ENCODE measurements at places on chromosomes 13 and 19.

- DNase-seq, result no peak
Measured at GRCh38 chr19:56508290-56508778, 679 bp downstream of the ZNF471 start.

GRCh38 chr13:36131931-36132297, 732 bp upstream of the DCLK1 start:
- no peak for DNase-seq

DNA sequence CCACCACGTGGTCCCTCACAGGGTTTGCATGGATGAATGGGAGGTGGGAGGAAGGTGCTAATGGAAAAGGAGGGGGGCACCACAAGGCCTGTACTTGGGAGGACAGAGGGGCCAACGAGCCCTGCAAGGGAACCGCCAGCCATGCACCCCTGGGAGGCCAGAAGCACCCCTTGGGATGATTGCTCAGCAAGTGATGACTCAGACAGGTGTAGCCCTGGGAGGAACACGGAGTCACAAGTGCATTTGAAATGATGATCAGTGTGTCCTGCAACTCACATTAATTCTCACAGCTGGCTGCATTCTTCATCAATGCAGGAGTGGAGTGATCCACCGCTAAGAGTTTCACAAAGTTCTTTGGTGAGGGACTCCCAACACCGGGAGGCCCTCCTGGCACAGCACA, 82.8 kb upstream of the ZNF254 start:
- no peak for DNase-seq

DNA sequence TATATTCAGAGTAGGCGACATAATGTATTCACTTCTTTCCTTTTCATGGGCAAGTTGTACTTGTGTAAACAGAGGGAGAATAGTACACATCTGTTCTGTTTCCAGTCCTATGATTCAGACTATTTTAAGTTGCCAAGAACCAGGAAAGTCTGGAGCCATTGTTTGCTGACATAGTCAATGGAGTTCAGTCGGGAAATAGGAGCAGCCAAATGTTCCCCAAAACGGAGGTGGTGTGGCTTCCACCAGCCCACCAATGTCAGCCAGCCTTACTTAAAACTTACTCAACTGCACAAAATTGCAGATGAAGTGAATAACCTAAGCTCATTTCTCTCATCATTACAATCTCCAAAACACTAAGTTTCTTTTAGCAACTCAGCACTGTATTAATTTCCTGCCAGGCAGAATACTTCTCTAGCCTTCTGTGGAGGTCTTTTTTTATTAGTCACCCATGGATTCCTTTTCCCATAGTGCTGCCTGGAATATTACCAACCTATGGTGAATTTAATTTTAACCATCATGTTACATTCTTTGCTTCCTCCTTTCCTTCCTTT, 22.3 kb upstream of the CSNK1A1L start:
- no peak for DNase-seq

DNA sequence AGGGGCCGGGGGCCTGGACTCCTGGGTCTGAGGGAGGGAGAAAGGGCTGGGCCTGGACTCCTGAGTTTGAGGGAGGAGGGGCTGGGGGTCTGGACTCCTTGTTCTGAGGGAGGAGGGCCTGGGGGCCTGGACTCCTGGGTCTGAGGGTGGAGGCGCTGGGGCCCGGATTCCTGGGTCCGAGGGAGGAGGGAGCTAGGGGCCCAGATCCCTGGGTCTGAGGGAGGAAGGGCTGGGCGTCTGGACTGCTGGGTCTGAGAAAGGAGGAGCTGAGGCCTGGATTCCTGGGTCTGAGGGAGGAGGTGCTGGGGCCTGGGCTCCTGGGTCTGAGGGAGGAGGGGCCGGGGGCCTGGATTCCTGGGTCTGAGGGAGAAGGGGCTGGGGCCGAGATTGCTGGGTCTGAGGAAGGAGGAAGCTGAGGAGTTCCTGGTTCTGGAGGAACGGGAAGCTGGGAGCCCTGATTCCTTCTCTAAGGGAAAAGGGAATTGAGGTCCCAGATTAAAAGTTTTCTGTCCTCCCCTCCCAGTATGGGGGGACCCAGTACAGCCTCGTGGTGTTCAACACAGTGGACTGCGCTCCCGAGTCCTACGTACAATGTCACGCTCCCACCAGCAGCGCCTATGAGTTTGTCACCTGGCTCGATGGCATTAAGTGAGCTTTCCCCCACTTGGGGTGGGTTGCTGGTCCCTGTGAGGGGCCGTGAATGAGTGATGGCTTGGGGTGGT, 721 bp downstream of the MED25 start:
- no peak for DNase-seq

- DNase-seq, result no peak
Measured at GRCh38 chr19:2154587-2155075, 3.3 kb upstream of the AP3D1 start.

GRCh38 chr19:1315470-1316166, 29.9 kb downstream of the EFNA2 start:
- no peak for DNase-seq

DNA sequence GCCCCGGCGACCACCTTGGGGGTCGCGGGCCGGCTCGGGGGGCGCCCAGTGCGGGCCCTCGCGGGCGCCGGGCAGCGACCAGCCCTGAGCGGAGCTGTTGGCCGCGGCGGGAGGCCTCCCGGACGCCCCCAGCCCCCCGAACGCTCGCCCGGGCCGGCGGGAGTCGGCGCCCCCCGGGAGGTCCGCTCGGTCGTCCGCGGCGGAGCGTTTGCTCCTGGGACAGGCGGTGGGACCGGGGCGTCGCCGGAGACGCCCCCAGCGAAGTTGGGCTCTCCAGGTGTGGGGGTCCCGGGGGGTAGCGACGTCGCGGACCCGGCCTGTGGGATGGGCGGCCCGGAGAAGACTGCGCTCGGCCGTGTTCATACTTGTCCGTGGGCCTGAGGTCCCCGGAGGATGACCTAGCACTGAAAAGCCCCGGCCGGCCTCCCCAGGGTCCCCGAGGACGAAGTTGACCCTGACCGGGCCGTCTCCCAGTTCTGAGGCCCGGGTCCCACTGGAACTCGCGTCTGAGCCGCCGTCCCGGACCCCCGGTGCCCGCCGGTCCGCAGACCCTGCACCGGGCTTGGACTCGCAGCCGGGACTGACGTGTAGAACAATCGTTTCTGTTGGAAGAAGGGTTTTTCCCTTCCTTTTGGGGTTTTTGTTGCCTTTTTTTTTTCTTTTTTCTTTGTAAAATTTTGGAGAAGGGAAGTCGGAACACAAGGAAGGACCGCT, 729 bp downstream of the STK11 start:
- DNase-seq, result no peak

DNA sequence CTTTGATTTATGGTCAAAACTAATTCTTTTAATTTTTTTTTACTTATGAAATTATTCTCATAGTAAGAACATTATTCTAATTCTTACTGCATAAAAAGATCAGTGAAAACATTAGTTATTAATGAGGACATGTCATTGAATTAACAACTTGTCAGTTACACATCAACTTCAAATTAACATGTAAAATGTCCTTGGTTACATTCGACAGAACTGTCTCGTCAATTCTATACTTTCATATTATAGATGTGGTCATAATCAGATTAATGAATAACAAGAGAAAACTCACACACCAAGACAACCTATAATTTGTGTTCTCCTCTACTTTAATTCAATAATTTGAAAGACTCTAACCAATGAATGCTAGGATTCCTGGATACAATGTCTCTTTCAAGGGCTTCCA, 66.7 kb downstream of the KATNAL1 start:
- DNase-seq, result no peak

GRCh38 chr13:27954406-27954851, 14.7 kb downstream of the CDX2 start:
- DNase-seq, result no peak

GRCh38 chr13:97278435-97279411, 56.6 kb downstream of the MBNL2 start:
- no peak for DNase-seq

DNA sequence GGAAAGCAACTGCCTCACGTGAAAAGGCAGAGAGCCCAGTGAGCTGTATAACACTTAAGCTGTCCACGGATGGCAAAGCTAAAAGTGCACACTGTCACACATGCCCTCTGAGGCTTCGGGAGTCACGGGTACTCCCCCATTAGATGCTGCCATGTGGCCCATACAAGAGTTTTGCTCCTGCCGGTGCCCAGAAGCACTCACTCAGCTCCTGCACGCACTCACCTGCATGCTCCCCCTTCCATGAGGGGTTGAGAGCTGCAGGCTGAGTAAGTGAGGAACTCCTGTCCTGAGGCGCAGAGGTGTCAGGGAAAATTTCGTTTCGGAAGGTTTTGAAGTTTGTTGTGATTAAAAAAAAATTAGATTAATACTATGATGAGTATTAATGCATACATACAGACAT, 939.2 kb upstream of the ATXN8OS start:
- DNase-seq, result no peak

DNA sequence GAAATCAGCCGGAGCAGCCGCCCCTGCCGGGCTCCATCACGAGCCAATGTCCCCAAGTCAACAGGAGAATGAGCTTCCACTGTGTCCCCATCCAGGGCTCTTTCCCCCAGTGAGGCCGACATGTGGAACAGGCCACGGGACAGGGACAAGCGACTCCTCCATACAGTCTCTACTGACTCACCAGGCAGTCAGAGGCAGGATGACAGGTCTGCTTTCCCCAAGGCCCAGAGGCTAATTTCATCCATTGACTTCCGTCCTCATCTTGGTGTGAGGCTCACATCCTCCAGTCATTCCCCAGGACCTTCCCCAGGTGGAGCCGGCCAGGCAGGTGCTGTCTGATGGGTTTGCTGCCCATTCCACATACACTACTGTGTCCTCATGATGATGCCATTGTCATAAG, 3.5 kb downstream of the CEACAM6 start:
- no peak for DNase-seq

- DNase-seq, result no peak
Measured at GRCh38 chr13:33383724-33384577, 98.4 kb upstream of the STARD13 start.

GRCh38 chr19:10279737-10280442, 6.9 kb upstream of the ICAM4 start:
- DNase-seq, result no peak

DNA sequence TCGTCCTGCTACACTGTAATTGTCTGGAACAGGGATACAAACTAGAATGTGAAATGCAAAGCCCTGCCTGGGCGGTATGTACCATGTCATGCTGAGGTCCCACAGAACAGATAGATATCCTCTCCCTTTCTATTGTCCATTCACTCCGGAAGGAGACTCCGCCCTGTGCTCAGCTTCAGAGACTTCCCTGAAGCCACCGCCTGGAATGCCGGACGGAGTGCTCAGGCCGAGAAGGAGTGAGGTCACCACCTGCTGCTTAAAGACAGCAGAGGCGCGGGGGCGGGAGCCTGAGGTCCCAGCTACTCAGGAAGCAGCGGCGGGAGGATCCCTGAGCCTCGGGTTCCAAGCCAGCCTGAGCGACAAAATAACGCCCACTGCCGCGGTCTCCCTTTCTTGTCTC, 890 bp upstream of the ZNF611 start:
- DNase-seq, result no peak

DNA sequence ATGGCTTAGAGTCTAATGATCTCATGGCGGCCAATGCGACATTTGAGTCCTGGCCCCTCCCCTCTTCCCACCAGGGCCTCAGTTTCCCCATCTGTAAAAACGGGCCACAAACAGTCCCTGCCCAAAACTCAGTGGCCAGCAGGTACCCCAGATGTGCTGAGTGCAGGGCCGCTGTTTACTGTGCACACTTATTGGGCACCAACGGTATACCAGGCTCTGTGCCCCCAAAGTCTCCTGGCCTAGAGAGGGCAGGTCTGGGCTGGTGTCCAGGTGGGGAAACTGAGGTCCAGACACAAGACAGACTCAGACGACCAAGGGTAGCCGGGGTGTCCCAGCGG, 23.6 kb upstream of the WDR18 start:
- no peak for DNase-seq

DNA sequence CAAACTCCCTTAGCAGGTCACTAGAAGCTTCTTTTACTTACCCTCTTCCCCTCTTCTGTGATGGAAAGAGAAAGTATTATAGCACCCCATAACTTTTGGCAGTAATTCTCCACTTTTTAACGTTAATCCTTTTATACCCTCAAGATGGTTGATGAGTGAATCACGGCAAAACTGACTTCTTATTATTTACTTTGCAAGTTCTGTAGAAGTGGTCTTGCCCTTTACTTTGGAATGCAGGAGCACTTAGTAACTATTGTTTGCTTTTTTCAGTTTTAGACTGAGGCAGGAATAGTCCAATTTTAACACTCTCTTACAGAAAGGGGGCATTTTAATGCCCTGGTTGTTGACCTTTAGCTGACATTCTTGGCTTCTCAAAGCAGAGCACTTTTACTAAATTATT, 260.1 kb downstream of the LMO7 start:
- DNase-seq, result no peak

DNA sequence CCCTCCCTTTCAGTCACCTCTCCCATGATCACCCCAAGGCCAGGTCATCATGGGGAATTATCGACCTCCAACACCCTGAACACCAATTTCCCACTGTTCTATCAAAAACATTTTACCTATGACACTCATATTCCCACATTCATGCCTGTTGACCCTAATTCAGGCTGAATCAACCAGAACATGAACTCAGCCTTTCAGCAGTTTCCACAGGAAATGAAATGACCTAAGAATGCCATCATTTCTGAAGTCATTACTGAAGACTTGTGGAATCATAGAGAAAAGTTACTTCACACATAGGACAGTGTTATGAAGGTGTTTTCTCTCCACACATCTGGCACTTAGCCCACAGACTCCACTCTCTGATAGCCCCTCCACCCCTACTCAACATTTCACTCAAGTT, 29.9 kb upstream of the FAM124A start:
- no peak for DNase-seq
